ENCODE measurements at places on chromosomes 4 and X.

DNA sequence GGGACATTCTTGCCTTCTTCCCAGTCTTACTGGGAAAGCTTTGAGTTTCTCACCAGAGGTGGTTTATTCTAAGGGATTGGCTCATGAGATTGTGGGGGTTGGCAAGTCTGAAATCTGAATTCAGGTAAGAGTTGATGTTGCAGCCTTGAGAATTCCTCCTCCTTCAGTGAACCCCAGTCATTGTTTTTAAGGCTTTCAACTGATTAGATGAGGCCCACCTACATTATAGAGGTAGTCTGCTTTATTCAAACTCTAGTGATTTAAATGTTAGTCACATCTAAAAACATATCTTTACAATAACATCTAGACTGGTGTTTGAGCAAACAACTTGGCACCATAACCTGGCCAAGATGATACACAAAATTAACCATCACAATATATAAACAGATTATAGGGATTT lies 156.5 kb upstream of the MED14 start:
- DNase-seq = no peak

GRCh38 chr4:175998782-175999181 lies 66.9 kb upstream of the WDR17 start:
- peak; percentile 6 for DNase-seq

- DNase-seq = peak; percentile 71
Observed at GRCh38 chr4:59553721-59554091, 1646.4 kb upstream of the ADGRL3 start.

DNA sequence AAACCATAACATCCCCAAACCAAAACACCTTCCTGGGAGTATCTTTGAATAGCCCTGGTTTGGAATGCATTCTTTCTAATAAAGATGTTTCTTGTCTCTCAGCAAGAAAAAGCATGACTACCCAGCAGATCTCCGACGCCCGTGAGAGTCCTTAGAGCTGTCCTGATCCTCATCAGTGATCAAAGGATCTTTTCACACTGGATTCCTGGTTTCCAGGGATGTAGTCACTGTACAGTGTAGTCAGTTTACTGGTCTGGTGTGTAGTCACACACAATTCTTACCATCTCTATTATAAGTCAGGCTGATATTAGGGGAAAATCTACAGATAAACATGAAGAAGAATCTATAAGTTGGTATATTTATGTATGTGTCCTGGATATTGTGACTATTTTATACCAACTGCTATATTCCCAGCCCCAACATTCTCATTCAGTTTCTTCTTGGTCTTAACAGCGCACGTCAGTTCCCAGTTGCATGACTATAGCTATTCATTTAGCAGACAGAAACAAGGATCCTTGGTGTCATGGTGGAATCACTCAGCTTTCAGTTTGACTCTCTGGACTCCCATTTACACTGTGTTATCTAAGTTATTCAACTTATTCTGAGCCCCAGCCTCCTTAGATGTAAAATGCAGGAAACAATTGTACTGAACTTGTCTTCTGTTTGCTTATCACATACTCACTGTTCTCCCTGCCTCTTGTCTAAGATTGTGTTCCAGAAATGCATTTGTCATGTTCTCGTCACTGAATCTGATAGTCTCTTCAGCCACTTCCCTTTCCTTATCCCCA lies 68.3 kb downstream of the SLIT2 start:
- peak; percentile 16 for DNase-seq

DNA sequence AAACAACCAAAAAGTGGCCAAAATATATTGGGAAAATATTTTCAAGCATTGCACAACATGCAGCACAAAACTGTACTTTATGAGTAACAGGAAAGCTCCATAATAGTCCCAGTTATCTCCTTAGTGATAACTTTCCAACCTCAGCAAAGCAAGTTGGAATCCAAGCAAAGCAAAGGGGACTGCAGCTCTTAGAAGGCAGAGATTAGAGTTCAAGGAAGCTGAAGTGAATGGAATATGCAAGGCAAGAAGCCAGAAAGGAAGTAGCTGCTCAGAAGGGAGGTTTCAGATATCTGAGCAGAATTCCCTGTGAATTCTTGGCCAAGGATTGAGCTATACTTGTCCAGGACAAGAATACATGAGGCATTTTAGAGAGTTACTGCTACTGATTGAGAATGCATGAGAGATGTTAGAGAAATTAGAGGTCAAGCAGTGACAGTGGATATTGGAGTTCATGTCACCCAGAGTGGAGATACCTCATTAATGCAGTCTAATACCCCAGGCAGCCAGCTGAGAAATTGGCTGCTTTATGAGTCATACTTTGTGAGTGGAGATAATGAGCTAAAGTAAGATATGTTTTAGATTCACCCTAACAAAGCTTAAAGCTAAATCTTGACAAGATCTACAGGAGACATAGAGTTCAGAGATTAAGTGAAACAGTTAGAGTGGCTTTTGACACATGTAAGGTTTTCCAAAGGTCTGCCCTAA lies 102.8 kb downstream of the INPP4B start:
- DNase-seq = peak; percentile 90

GRCh38 chr4:6917461-6918271 lies 8.0 kb downstream of the TBC1D14 start:
- no peak for DNase-seq

Measured in amniotic epithelial cell (primary cell).